ENCODE measurements at places on chromosomes 2 and 18.

- DNase-seq: peak; percentile 51
Observed at GRCh38 chr2:218292048-218293014, at the start of gene TMBIM1. TSS of gene TMBIM1 (minus strand) at chr2:218292503. CDS start at chr2:218282141, 10,362 bp downstream.

GRCh38 chr2:1808981-1809422 is 64.7 kb upstream of the PXDN start:
- DNase-seq: no peak

DNA sequence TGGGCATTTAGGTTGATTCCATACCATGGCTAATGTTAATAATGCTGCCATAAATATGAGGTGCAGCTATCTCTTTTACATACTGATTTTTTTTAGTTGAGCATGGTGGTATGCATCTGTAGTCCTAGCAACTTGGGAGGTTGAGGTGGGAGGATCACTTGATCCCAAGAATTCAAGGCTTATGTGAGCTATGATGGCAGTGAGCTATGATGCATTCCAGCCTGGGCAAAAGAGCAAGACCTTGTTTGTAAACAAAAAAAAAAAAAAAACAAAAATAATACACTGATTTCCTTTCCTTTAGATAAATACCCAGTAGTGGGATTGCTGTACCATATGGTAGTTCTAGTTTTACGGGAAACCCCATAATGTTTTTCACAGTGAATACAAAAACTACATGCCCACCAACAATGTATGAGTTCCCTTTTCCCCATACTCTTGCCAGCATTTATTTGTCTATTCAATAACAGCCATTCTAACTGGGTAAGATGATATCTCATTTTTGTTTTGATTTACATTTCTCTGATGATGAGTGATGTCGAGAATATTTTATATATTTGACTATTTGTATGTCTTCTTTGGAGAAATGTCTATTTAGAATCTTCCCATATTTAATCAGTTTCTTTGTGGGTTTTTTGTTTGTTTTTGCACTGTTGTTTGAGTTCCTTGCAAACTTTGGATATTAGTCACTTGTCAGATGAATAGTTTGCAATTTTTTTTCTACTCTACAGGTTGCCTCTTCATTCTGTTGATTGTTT is 281.0 kb upstream of the KYNU start:
- no peak for DNase-seq

- DNase-seq: no peak
Observed at GRCh38 chr2:188604579-188604978, 312.9 kb downstream of the GULP1 start.

- no peak for DNase-seq
Observed at GRCh38 chr2:22521620-22522019, 863.4 kb upstream of the KLHL29 start.

DNA sequence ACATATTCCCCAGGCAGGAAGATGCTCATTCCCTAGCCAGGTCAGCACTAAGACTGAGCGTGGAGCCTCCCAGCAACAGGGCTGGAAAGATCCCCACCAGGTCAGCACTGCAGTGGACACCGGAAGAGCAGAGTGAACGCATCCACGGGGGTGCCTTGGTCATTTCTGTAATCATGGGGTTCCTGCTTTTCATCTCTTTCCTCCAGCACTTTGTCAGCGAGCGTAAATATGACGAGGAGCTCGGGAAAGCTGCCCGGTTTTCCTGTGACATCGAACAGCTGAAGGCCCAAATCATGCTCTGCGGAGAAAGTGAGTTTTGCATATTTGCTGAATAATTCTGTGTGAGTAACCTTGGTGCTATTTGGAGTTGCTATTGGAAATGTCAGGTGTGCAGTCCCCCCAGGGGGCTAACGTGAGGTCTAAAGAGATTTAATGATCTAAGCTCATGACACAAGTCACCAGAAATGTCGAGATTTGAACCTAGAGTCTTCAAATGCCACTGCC is 40.1 kb downstream of the KCTD18 start:
- DNase-seq: no peak

GRCh38 chr2:55161295-55162210 is 70.5 kb downstream of the CLHC1 start:
- DNase-seq: peak; percentile 64

GRCh38 chr2:144479138-144479537 is 40.8 kb downstream of the ZEB2 start:
- DNase-seq: no peak

GRCh38 chr18:9616049-9616448 is 1.7 kb upstream of the PPP4R1 start:
- DNase-seq: no peak

- DNase-seq: no peak
Observed at GRCh38 chr18:63378919-63379638, 12.1 kb upstream of the KDSR start.

GRCh38 chr2:47094511-47095142 is 60.5 kb downstream of the STPG4 start:
- DNase-seq: no peak

DNA sequence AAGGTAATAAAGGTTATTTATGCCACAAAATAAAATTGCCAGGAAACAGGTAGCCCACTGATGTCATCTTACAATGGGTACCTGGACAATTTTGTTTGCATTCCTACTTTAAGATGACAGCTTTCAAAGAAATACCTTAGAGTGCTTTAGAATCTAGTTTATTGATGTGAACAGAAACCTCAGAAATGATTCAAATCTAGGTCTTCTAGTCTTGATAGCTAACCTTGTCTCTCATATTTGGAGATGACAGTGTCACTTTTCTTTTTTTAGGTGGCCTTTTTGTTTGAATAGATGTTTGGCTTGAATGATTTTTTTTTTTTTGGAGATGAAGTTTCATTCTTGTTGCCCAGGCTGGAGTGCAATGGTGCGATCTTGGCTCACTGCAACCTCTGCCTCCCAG is 69.1 kb downstream of the PIK3C3 start:
- DNase-seq: no peak

DNA sequence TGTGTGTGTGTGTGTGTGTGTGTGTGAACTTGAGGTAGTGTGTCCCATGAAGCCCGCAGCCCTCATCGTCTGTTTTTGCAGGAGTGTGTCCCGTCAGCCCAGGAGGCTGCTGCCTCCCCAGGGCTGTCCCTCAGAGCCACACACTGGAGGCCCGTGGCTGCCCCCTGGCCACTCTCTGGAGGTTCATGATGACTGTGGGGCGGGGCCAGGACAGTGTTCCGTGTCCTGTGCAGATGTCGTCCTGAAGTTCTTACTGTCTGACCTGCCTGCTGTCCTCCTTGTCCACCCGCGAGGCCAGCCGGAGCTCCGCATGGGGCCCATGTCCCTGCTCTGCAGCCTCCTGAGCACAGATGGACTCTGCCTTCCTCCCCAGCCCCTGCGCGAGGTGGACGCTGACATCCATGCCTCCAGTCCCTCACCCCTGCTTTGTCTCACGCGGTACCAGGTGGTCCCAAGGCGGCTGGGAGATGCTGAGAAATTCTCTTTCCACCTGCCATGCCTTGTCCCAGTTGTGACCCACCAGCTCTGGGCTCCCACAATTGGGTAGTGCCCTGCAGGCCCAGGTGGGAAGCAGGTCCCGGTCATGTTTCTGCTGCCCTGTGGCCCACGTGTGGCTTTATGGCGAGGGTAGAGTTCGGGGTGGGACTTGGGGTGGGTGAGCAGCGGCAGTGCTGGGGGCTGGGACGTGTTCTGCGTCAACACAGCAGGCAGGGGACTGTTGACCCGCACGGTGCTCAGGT is 92.8 kb downstream of the NFATC1 start:
- DNase-seq: no peak

GRCh38 chr2:30512243-30512886 is 65.3 kb downstream of the LCLAT1 start:
- no peak for DNase-seq

DNA sequence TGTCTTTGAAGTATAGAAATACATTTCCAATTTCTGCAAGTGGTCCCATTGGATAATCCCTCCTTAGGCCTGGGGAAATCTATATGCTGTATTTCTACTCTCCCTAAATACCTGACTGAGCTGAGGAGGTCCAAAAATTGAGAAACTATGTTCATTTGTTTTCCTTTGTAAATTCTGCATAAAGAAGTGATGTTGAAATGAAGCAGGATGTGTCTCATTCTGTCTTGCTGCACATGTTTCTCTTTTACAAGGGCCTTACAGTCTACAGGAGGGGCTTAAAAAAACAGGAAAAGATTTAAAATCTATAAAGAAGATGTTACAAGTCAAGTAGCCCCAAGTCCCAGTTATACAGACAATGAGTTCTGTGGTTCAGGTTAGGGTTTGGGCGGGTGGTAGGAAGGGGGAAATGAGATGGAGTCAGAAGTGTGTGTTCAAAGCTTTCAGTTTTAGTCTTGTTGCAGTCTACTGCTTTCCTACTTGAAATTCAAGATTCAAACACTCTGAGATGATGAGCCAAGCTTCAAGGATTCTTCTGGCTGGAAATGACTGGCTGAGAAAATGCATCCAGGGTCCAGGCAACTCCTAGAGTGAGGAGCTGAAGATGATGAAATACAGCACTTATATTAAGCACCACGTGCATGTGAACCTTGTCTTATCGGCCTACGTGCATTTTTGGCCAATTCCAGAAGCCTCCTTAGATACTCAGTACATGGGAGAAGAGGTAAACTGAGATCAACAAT is 146.3 kb upstream of the CELF4 start:
- DNase-seq: no peak

GRCh38 chr18:49495076-49495475 is 8.0 kb upstream of the C18orf32 start:
- DNase-seq: no peak

- DNase-seq: no peak
Observed at GRCh38 chr2:51219468-51219867, 187.5 kb upstream of the NRXN1 start.

GRCh38 chr18:21117409-21118131 is 6.0 kb upstream of the ROCK1 start:
- peak; percentile 67 for DNase-seq

- DNase-seq: no peak
Observed at GRCh38 chr2:46549166-46549844, 69.9 kb downstream of the TMEM247 start.

- no peak for DNase-seq
Observed at GRCh38 chr2:222492683-222493082, 68.3 kb downstream of the SGPP2 start.

DNA sequence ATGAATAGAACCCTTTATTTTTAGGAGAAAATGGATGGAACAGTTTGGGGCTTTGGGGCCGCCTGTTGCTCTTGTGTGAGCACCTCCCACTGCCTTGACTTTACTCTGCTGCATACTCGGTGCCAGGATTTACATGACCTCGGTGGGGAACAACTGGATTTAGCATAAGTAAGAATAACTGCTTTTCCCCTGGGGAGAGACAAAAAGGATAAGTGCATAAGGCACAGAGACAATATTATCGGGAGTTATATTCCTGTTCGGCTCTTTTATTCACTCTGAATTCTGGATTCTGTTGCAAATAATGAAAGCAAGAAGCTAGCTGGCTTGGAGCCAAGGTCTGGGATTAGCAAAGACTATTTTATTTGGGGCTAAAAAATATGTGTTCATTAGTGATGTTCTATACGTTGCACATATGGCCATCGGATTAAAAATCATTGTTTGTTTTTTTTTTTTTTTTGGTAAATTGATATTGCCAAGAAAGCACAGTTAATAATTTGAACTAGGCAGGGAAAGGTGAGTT is 69.8 kb downstream of the CYBRD1 start:
- DNase-seq: no peak

- DNase-seq: no peak
Observed at GRCh38 chr18:47883771-47884413, 46.6 kb downstream of the SMAD2 start.

GRCh38 chr2:182422864-182423263 is 4.0 kb downstream of the PDE1A start:
- no peak for DNase-seq

- no peak for DNase-seq
Observed at GRCh38 chr2:8704906-8705305, 23.1 kb downstream of the ID2 start.

DNA sequence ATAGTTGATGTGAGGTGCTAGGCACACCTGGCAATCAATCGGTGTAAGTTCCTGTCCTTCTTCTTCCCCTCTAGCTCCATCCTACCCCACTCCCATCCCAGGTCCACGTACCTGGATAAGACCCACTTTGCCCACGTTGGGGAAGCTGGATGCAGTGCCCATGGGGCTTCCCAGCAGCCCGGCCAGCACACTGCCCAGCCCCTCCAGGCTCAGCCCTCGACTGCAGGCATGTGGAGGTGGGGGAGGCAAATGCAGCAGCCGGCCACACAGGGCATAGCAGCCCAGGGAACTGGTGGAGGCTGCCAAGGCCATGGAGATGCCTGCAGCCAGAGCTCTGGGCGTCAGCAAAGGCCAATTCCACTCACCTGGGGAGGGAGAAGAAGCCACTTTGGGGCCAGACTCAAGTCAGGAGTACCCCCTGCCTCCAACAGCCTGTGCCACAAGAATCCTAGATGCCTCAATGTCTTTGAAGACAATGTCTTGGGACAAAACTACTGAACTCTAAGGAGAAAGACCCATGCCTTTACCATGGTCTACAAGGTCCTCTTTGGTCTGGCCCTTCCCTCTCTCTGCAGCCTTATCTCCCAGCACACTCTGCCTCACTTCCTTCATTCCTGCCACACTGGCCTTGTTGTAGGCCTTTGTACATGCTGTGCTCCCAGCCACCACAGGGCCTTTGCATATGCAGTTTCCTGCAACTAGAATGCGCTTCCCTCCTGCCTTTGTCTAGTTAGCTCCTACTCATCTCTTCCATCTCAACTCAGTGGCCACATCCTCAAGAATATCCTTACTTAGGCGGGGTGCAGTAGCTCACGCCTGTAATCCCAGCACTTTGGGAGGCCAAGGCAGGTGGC is 4.5 kb downstream of the SLC23A3 start:
- no peak for DNase-seq

DNA sequence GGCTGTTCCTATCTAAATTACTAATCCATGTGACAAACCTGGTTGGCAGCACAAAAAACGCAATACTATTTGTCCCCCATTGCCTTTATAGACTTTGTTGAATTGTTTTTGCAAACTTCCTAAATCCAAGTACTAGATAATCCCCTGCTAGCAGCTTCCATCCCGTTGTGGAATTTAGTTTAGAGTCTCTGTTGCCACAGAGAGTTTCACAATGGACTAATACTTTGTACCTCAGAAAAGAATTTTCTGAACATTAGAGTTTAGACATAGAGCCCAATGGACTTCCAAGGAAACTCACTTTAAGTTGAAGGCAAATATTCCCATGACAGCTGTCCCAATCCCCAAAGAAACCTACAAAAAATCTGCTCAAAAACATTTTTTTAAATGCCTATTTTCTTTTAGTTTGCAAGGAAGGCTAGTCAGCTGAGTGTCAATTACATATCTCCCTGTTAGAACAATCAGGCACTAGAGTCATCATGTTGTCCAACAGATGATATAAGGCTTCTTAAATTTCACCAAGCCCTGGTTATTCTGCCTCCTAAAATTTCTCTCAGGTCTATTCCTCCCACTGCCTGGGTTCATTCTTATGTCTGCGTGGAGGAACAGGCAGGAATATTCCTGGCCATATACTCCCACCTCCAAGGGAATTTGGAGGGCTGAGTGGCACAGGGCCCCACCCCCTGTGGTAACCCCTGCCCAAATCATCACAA is 27.2 kb downstream of the RNF152 start:
- DNase-seq: no peak

- DNase-seq: no peak
Observed at GRCh38 chr2:29206941-29207340, 91.7 kb downstream of the CLIP4 start.

- DNase-seq: no peak
Observed at GRCh38 chr18:41860987-41861386, 94.0 kb upstream of the PIK3C3 start.

Data from MV-4-11 (cell line).